Esophagus squamous epithelium (tissue), 5 donors: ENCODE measurements at places on chromosomes 4 and X. TPM values are rescaled to one million over a fixed set of nuclear protein-coding genes. Genes with fewer than 3 reads are reported as not detected.

DNA sequence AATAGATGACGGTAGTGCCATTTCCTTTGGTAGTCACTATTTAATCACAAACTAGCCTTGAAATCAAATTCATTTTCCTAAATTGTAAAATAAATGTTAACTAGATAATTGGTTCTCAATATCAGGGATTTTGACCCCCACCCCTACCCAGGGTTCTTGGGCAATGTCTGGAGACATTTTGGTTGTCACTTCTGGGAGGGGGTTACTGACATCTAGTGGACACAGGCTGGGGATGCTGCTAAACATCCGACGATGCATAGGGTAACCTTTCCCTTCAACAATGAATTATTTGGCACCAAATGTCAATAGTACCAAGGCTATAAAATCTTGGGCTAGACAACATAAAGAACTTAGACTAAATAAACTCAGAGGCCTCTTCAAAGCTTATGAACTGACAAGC is 285.8 kb upstream of the TRPC5 start:
- H3K27me3 ChIP-seq: no peaks in the 10 kb centered on the region
- H3K4me1 ChIP-seq: no peaks in the 10 kb centered on the region
- H3K4me3 ChIP-seq: no peak overlapping the region
- DNase-seq: no peak

- H3K4me1 ChIP-seq: peaks cover 51% of the 10 kb centered on the region
- peak overlapping the region; percentile 71 for H3K4me3 ChIP-seq
- no peaks in the 10 kb centered on the region for H3K36me3 ChIP-seq
- DNase-seq: no peak
- peak overlapping the region; percentile 86 for H3K27ac ChIP-seq
- H3K27me3 ChIP-seq: peaks cover 8% of the 10 kb centered on the region
Observed at GRCh38 chr4:84501202-84501503, 2.1 kb upstream of the NKX6-1 start.

GRCh38 chr4:56531149-56531770 is 25.7 kb downstream of the ARL9 start:
- peaks cover 7% of the 10 kb centered on the region for H3K4me1 ChIP-seq
- DNase-seq: no peak
- H3K27me3 ChIP-seq: no peaks in the 10 kb centered on the region
- no peak overlapping the region for H3K27ac ChIP-seq
- peak overlapping the region; percentile 39 for H3K4me3 ChIP-seq

The BLOC1S4 gene
- 14.5 TPM for total RNA-seq

The CD99 gene
- 79.9 TPM for total RNA-seq

The C4orf50 gene
- 0.04 TPM for total RNA-seq

DNA sequence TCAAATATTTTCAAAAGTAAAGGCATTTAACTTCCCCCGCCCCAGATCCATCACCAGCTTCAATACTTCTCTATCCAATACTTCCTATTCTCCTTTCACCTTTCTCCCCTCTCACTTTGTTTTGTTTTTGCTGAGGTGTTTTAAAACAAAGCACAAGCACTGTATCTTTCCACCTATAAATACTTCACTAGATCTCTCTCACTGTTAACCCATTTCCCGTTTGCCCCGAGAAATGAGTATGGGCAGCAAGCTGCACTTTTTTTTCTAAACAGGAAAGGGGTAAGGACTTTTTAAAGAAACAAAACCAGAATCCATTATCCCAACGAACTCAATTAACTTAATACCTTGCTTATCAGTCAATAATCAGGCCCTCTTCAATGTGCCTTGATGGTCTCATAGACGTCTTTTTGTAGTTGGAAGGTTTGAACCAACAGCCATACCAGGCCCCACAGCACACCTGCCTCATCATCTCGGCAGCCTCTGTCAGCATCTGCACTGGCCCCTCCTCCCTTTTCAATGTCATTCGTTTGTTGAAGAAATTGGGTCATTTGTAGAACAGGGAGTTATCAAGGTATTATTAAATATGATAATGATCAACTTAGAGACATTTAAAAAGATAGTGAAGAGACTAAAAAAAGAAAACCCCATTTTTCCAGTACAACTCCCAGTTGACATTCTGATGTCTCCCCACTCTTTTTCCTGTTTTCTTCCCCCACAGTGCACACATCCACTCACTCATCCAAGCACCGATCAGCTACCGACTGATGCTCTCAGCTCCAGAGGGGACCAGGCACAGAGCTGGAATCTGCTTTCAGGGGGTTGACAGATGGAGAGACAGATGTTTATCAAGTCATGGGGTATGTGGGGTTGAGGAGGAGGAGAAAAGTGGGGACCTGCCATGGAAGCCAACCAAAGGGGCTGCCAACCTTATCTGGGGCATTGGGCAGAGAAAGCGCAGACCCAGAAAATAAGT is 25.8 kb downstream of the CRMP1 start:
- no peak overlapping the region for H3K4me3 ChIP-seq
- no peaks in the 10 kb centered on the region for H3K4me1 ChIP-seq
- H3K27me3 ChIP-seq: peaks cover 11% of the 10 kb centered on the region

GRCh38 chrX:110745288-110745687 is 50.3 kb downstream of the CHRDL1 start:
- H3K36me3 ChIP-seq: no peaks in the 10 kb centered on the region
- no peak overlapping the region for H3K27ac ChIP-seq
- H3K4me1 ChIP-seq: peaks cover 4% of the 10 kb centered on the region
- no peaks in the 10 kb centered on the region for H3K27me3 ChIP-seq

DNA sequence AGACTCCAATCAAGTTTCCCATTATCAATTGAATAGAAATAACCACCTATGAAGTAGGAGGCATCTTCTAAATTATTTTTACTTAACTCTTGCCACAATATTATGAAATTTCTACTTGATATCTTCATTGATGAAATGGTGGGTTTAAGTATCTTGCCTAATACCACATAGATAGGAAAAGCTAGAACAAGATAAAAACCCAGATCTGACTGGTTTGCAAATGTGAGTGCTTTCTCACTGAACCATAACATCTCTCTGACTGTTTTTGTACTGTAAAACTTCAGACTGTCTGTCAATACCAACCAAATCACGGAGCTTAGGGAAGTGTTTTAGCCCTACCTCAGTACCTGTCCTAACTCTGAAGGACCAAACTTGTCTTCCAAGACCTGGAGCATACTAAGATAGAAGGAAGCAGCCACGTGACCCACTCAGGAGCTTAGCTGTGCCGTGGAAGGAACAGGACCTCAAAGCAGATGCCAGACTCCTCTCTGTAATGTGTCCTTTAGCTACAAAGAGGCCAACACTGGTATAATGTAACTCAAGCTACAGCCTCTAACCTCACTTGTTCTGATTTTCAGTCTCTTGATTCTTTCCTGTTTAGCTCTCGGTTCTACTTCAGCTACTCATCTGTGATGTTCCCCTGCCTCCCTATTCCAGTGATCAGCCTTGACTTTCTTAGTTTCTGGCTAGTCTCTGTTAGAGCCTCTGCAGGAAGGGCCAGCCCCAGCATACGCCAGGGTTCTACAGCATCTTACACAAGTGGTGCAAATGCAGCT is 84.4 kb downstream of the LRP2BP start:
- no peak for DNase-seq
- H3K27ac ChIP-seq: no peak overlapping the region
- H3K27me3 ChIP-seq: no peaks in the 10 kb centered on the region
- no peaks in the 10 kb centered on the region for H3K4me1 ChIP-seq
- no peak overlapping the region for H3K4me3 ChIP-seq

- H3K4me1 ChIP-seq: peaks cover 45% of the 10 kb centered on the region
- H3K36me3 ChIP-seq: peaks cover 51% of the 10 kb centered on the region
- H3K4me3 ChIP-seq: no peak overlapping the region
- no peaks in the 10 kb centered on the region for H3K27me3 ChIP-seq
- peak overlapping the region; percentile 9 for H3K27ac ChIP-seq
Observed at GRCh38 chr4:52714597-52715254, 36.5 kb downstream of the ERVMER34-1 start.

The GPR78 gene
- 3.2 TPM for total RNA-seq

The FAM9B gene
- not detected for total RNA-seq

The AVPR2 gene
- total RNA-seq: 0.19 TPM

The DMRTC1 gene
- total RNA-seq: not detected

GRCh38 chr4:126552321-126552720 is 1080.4 kb upstream of the INTU start:
- H3K4me1 ChIP-seq: no peaks in the 10 kb centered on the region
- no peak for DNase-seq
- H3K27ac ChIP-seq: no peak overlapping the region
- H3K27me3 ChIP-seq: no peaks in the 10 kb centered on the region

DNA sequence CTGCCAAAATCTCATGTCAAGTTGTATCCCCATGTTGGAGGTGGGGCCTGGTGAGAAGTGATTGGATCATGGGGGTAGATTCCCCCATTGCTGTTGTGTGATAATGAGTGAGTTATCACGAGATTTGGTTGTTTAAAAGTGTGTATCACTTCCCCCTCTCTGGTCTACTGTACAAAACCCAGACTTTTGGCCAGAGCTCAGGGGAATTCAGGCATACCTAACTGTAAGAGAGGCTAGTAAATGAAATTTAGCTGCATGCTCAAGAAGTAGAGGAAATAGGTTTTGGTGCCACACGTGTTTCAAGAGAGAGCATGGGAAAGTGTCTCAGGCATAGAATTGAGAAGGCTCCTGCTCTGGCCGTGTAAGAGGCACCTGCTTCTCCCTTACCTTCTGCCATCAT is 190.5 kb upstream of the GALNTL6 start:
- H3K36me3 ChIP-seq: no peaks in the 10 kb centered on the region

The SYAP1 gene
- total RNA-seq: 16.2 TPM

The LRBA gene
- total RNA-seq: 54.7 TPM

GRCh38 chr4:960636-961350 is 12.6 kb downstream of the DGKQ start:
- no peak overlapping the region for H3K4me3 ChIP-seq
- peaks cover 7% of the 10 kb centered on the region for H3K36me3 ChIP-seq
- H3K27ac ChIP-seq: no peak overlapping the region
- peaks cover 23% of the 10 kb centered on the region for H3K4me1 ChIP-seq

The OPRPN gene
- not detected for total RNA-seq

The CYLC1 gene
- not detected for total RNA-seq

The CTAG2 gene
- total RNA-seq: not detected

DNA sequence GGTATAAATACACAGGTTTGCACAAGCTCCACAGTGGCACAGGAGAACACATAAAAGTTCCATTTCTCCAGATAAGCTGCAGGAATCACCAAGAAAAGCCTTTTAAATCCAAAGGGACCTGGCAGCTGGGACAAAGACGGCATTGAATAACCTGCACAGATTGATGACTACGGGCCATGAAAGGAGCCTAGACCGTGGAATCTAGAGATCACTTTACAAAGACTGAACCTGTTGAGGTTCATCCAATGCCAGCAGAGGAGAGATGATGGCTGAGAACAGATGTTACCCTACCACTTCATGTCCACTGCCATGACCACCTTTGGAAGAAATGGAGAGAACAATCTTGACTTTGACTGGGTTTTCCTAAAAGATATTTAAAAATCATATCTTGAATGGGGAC is 88.7 kb downstream of the PRSS12 start:
- H3K27me3 ChIP-seq: no peaks in the 10 kb centered on the region
- H3K4me3 ChIP-seq: no peak overlapping the region
- no peaks in the 10 kb centered on the region for H3K36me3 ChIP-seq
- no peak overlapping the region for H3K27ac ChIP-seq
- H3K4me1 ChIP-seq: no peaks in the 10 kb centered on the region

The CCDC110 gene
- 0.18 TPM for total RNA-seq

The SATL1 gene
- not detected for total RNA-seq

GRCh38 chr4:131531087-131531486 is 1618.0 kb upstream of the PCDH10 start:
- H3K4me1 ChIP-seq: no peaks in the 10 kb centered on the region
- no peaks in the 10 kb centered on the region for H3K36me3 ChIP-seq
- DNase-seq: no peak
- H3K27me3 ChIP-seq: no peaks in the 10 kb centered on the region
- no peak overlapping the region for H3K27ac ChIP-seq

DNA sequence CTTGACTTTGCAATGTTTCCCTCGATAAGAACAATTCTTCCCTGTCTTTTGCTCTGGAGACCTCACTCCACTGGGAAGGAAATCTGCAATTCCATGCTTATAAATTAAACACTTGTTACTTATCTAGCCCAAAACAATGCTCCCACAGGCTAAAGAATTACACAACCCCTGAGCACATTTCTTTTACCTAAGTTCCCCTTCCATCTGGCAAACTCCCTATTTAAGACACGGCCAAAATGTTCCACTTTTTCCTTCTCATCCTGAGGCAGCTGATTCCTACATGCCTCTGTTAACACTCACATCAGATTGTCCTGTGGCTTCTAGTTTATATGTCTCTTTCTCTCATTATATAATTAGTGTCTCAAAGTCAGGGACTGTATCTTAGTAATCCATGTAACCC is 211.7 kb downstream of the COX18 start:
- H3K27me3 ChIP-seq: no peaks in the 10 kb centered on the region
- H3K4me3 ChIP-seq: no peak overlapping the region
- DNase-seq: no peak
- H3K27ac ChIP-seq: no peak overlapping the region
- H3K4me1 ChIP-seq: no peaks in the 10 kb centered on the region
- no peaks in the 10 kb centered on the region for H3K36me3 ChIP-seq

The PCSK1N gene
- total RNA-seq: 0.44 TPM

- no peaks in the 10 kb centered on the region for H3K4me1 ChIP-seq
- peaks cover 11% of the 10 kb centered on the region for H3K27me3 ChIP-seq
- H3K27ac ChIP-seq: no peak overlapping the region
- H3K4me3 ChIP-seq: no peak overlapping the region
- H3K36me3 ChIP-seq: no peaks in the 10 kb centered on the region
Observed at GRCh38 chr4:80173401-80173800, 23.9 kb upstream of the PRDM8 start.

DNA sequence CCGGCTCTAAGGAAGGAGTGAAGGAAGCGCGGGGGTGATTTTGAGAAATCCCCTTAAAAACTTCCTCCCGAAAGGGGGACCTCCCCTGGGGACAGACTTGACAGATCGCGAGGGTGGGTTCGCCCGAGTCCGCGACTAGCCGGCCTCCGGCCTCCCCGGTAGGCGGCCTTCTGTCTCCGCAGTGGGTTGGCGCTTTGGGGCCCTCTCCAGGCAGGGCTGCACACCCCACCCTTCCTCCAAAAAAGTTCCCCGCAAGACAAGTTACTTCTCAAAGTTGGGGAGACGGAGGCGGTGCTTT is 24.8 kb downstream of the HOPX start:
- DNase-seq: no peak
- peak overlapping the region; percentile 88 for H3K27ac ChIP-seq
- H3K27me3 ChIP-seq: no peaks in the 10 kb centered on the region
- peak overlapping the region; percentile 69 for H3K4me3 ChIP-seq
- peaks cover 63% of the 10 kb centered on the region for H3K4me1 ChIP-seq
- no peaks in the 10 kb centered on the region for H3K36me3 ChIP-seq
